ENCODE measurements at places on chromosomes 6 and 20.

- no peak for DNase-seq
Measured at GRCh38 chr6:25692472-25692871, 40.5 kb downstream of the SCGN start.

DNA sequence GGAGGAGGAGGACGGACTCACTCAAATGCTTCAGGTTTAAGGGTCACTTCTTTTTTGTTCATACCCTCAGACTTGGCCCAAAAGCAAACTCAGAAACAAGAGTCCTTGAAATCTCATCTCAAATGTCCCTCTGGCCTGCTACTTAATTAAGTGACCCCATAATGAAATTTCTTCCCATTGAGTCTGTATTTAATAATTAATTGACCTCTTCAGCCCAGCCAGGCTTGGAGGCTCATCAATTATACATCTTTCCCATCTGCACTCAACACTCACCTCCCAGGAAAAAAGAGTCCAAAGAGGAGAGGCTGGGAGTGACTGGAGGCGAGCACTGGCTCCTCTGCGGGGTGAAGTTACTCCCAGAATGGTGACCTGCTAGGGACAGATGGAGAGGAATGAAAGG, 90.5 kb upstream of the EYA2 start:
- DNase-seq = no peak

GRCh38 chr6:111411046-111411445, 72.0 kb downstream of the REV3L start:
- DNase-seq = no peak

DNA sequence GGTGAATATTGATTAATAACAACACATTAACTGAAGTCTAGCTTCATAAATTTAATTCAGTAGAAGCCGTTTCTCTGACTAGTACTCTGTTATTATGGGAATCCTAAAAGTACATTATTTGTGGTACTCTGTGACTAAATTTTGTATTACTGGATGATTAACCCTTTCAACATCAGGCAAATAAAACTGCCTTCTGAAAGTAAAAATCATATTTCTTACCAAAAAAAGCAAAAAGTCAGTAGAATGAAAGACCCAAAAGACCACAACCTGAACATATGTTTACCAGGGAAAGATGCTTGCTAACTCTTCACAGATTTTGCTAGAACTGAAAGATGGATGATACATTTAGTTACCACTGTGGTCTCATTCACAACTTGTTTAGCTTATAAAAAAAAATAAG, 73.2 kb downstream of the AHI1 start:
- no peak for DNase-seq

DNA sequence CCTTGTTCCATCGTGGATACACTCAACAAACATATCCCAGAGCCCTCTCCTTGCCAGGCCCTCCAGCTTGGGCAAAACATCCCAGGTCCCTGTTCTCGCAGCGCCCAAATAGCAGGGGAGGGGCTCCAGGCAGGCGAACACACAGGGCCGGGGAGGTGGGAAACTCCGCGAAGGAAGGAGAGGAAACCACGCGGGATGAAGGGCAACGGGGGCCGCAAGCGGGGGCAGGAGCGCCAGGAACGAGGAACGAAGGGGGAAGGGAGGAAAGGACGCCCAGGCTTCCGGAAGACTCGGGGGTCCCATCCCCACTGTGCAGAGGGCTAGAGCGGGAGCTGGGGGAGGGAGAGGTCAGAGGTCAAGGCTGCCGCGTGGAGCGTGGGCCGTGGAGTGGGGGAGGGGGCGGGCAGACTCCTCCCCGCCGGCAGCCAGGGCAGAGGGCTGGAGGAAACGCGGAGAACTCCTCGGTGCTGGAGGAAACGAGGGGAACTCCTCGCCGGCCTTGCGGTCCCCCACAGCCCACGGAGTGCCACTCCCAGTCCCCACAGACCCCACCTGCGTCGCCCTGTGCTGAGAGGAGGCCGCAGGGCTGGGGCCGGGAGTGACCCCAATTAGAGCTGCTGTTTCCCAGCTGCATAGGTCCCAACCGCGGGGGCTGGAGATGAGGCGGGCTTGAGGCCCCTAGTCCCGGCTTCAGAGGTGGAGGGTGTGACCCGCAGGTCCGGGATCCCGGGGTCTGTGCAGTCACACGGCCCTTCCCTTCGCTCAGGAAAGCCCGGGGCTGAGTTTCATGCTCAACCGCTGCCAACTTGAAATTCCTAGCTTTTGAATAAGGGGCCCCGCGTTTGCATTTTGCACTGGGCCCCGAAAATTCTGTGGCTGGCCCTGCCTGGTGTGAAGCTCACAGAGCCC, 1.2 kb upstream of the RBM38 start:
- DNase-seq = no peak

GRCh38 chr6:14957355-14958059, 288.4 kb upstream of the JARID2 start:
- no peak for DNase-seq

DNA sequence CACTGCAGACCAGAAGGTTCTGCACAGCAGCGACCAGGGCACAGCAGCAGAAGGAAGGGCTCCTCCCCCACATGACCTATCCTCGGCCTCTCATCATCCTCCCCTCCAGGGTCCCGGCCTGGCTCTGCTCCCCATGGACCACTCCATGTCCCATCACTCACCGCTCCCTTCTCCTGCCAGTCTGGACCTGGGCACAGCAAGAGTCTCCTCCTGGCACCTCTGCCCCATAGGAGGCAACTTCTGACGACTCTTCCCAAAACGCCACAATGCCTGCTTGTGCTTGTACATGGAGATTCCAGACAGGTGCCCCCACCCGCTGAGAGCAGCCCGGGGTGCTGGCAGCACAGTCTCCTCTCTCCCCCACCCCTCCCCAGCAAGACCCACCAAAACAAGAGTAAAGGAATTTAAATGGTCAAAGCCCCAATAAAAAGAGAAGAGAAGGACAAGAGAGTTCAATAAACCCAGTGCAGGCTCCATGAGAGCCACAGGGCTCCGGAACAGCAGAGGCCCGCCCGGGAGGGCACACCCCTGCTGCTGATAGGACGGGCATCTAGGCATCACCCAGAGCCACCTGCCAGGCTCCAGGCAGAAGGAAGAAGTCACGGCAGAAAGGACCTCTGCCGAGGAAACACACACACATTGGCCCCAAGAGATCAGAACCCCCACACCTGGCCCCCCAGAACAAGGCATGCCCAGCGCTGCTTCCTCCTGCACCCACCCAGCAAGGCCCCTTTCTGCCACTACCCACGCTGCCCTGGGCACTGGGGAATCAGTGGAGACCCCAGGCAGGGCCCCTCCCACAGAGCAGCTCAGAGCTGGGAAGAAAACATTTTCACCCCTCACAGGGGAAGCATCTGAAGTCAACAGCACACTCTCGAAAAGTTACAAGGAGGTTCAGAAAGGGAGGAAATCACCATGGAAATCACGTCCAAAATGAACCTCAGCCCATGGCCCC, 15.2 kb downstream of the TAF4 start:
- no peak for DNase-seq

DNA sequence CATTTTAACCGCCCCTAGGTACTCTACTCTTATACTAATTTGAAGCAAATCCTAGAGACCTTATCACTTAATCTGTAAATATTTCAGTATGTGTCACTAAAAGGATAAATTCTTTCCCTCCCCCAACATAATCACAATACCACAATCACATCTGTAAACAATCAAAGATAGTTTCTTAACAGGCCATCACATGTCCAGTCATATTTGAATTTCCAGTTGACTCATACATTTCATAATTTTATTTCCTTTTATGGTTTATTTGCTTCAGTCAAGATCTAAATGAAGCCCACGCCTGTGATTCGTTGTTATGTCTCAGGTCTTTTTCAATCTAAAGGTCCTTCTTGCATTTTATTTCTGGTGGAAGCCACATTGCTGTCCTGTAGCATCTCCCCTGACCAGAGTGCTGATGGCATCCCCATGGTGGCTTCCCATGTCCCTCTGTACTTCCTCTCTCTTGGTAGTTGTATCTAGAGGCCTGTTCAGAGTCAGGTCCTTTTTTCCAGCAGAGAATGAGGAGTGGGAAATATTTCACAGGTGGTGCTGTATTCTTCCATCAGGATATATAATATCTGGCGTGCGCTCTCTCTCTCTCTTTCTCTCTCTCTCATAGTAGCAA, 128.6 kb upstream of the SLC22A23 start:
- DNase-seq = no peak

GRCh38 chr6:109478841-109479624, 4.0 kb downstream of the ZBTB24 start:
- DNase-seq = no peak

DNA sequence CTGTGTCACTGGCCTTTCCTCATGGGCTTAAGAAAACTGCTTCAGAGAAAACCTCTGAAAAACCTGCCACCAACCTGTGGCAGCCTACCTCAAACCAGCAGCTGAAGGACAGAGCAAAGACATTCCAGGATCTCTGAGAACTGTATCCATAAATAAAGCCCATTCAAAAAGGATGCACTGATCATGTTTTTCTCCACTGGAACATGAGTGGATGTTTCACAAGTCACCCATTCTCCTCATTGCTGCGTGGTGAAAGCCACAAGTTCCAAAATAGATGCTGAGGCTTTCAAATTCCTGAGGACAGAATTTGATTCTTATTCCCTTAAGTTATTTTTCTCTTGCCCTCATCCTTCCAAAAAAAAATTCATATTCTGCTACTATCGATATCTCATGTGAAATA, 280.6 kb downstream of the KHDC1L start:
- DNase-seq = no peak

DNA sequence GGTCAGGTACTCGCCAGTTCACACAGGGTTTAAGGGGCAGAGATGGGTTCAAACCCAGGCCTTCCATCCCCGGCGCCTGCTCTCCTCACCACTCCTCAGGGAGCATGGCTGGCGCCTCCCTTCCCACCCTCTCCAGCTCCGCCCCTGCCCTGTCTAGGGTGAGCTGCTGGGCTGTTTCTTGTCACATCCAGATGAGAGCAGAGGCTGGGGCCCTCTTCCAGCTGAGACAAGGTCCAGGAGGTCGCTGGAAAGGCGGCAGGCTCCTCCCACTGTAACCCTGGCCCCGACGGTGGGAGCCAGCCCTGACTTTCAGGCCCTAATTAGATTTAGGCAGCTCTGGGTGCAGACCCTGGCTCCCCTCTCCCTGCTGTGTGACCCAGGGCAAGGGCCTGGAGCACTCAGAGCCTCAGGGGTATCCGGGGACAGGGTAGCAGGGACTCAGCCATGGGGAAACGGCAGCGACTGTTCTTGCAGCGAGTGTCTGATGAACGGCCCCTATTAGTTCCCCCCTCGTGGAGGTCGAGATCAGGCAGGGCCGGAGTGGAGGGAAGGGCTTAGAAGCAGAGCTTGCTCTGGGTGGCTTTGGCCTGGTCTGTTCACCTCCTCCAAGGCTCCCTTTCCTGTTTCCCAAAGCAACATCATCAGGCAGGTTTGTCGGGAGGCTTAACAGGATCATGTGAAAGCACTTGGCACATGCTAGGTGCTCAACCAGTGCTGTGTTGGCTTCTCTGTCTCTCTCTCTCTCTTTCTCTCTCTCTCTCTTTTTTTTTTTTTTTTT, 33.4 kb downstream of the SNAI1 start:
- no peak for DNase-seq

DNA sequence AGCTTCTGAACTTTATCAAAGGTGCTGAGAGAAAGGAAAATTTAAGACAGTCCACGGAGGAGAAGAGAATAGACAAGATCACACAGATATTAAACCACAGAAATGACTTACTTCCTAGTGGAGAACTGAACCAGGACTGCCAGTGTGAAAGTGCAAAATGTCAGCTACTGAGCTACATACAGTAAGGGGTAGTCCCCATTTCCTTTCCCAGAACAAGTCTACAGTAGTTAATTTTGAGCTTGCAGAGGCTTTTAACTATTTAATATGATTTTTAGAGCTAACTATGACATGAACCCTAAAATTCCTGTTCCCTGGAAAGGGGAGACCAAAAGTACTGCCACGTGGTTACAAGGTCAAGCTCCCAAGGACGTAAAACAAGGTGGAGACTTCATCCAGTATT, 45.1 kb downstream of the CEP85L start:
- no peak for DNase-seq

DNA sequence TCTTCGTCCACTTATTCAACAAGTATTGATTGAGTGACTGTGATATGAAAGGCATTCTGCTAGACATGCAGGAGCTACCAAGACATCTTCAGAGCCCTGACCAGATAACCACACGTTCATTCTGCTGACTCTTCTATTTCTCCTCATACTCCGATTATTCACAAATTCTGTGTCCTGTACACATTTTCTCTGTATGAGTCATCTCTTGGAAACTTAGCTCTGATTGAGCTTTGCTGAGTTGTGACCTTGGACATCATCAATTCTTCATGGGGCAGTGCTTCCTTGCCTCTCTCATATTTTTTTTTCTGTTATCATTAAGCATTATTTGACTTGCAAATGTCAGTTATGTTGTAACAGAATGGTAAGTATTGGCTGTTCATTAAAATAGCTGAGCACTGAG, 351.6 kb upstream of the CNR1 start:
- no peak for DNase-seq

GRCh38 chr6:52019092-52019491, 68.3 kb downstream of the PKHD1 start:
- DNase-seq = no peak

- DNase-seq = no peak
Measured at GRCh38 chr6:127115084-127115655, 3.3 kb upstream of the RSPO3 start.

DNA sequence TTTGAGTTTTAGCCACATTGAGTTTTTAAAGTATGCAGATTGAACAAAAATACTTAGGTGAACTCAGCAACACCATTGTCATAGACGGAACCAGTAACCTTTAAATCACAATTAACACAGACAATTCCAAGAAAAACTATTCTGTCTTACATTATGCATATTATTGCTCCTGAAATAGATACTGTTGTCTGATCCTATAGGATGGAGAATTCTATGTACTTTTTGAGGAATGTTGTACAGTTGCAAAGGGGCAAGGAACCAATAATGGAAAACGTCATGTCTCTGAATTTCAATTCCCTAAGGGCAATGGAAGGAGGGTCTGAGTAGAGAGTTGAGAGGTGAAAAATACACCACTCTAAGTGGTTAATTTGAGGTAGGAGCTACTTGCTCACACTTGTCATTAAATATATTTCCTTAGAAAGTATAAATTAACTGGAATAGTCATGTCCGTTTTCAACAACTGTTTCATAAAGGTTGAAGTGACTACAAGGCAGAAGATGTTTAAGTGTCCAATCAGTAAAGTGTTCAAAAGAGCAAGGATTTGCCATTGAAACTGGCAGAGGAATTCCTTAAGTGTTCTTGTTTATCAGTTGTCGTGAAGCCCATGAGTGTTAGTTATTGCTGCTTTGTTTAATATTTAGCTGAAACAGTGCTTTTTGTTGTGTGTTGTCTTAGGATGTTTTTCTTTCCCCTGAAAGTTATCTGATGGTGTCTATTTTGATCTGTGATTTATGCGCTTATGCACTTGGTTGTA, 1.3 kb downstream of the NKAIN2 start:
- DNase-seq = no peak

GRCh38 chr20:43670423-43670822, 3.5 kb downstream of the MYBL2 start:
- DNase-seq = no peak

- no peak for DNase-seq
Measured at GRCh38 chr6:170132011-170132521, 158.8 kb downstream of the DLL1 start.

GRCh38 chr6:2959909-2960719, 11.3 kb downstream of the SERPINB6 start:
- DNase-seq = no peak

GRCh38 chr20:4434681-4435080, 287.0 kb upstream of the PRND start:
- no peak for DNase-seq

- DNase-seq = no peak
Measured at GRCh38 chr6:30889921-30890645, 5.8 kb downstream of the DDR1 start.

- no peak for DNase-seq
Measured at GRCh38 chr6:118905851-118906250, 11.9 kb downstream of the ASF1A start.

GRCh38 chr20:49567421-49568277, at the start of gene PTGIS:
Gene PTGIS (minus strand): TSS chr20:49568137. CDS start chr20:49568116, 21 bp downstream.
- DNase-seq = no peak
